Activated CD4-positive, alpha-beta T cell treated with anti-CD3 and anti-CD28 coated beads, Interleukin-2, amount 50 U/mL, for 4 hours (primary cell): ENCODE measurements at places on chromosomes 1 and 21.

DNA sequence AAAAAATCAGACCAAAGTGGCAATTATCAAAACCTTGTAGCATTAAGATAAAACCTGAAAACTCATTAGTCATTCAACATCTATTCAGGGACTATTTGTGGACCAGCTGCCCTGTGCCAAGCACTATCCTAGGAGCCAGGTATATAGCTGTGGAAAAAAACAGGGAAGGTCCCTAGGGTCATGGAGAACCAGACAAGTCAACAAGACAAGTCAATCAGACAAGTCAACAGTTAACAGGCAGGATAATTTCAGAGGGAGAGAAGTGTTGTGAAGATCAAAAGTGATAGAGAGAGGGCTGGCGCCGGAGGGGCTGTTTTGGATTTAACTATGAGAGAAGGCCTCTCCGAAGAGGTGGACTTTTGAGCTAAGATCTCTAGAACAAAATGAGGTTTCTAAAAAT, 3.3 kb upstream of the ATP1A4 start:
- DNase-seq: no peak

DNA sequence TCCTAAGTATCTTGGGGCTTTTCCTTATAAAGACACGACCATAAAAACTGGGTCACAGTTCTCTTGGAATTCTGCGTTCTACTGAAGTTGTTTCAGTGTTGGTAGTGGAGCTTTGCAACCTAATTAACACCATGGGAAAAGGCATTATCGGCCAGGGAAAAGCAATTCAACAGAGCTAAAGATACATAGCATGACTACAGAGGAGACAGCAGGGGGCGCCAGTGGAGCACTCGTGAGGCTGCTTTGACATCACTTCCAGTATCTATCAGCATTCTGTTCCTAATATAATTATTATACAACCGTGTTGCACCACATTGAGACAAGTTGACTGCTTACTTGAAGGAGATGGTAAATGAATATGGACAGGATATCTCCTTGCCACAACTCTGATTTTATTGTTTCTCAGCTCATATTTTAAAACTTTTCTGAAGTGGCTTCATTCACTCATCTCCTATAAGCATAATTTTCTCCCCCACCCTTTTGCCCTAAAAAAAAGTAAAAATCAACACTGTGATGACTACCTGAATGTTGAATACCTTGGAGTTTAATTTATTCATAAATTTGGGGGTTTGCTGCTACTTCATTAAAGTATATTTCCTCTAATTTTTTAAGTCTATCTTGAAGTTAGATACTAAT, 39.4 kb downstream of the ZP4 start:
- no peak for DNase-seq

GRCh38 chr1:241456743-241457142, 62.8 kb downstream of the FH start:
- DNase-seq: no peak

- no peak for DNase-seq
Measured at GRCh38 chr1:87358219-87358618, 29.5 kb downstream of the LMO4 start.

DNA sequence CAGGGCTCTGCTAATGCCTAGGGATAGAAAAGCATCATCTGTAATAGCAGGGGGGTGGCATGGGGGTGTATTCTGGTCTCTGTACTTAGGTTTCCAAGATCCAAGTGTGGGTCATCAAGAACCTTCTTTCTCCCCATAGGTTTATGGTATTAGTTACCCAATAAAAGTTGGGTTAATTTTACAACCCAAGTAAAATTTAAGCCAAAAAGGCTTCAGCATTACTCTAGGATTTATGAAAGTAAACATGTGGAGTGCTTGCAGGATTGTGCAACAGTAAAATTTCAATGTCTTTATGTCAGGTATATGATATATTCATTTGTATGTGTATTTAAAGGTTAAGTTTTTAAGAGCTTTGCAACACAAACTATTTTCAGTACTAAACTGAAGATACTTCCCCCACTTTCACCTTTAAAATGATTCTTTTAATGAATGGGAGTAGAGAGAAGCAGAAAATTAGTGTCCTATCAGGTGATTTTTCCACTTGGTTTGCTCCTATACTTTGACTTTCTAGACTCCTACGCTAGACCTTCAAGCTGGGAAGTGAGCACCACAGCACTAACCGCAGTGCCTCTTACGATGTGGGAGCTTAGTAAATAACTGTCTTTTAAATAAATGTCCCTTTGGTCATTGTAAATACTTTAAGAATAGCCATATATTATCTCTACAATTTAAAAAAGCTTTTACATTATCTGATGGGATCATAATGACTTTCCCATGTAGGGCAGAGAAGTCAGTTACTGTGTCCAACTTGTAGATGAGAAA, 67.8 kb upstream of the UBE2U start:
- no peak for DNase-seq

GRCh38 chr1:2181752-2182151, 12.8 kb downstream of the FAAP20 start:
- DNase-seq: no peak

GRCh38 chr1:153190373-153190772, 12.9 kb upstream of the LELP1 start:
- no peak for DNase-seq

GRCh38 chr21:39531840-39532239, 80.1 kb downstream of the SH3BGR start:
- DNase-seq: no peak

DNA sequence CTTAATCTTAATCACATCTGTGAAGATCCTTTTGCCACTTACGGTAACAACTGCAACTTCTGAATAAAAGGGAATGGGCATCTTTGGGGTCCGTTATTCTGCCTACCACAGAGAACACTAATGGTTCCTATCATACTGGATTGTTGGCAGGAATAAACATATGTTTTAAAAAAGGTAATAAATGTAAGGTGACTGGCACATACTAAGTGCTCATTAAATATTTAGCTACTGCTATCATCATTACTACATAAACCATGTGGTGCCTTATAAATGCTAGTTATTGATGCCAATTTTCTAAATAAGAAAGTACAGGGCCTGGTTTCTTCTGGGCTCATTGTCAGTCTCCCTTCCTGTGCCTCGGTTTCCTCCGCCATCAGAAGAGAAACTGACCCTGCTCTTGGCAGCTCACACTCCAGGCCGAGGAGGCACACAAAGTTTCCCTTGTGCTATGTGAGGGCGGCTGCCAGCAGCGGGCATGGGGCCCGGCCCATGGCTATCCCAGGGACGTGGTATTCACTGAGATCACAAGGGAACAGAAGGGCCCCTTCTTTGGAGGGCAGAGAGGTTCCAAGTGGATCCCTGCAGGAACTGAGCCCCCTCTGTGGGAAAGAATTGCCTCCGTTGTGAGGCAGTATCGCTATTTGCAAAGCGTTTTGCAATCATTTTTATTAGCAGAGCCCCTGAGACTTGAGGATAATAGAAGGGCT, 26.2 kb downstream of the NAV1 start:
- DNase-seq: no peak

DNA sequence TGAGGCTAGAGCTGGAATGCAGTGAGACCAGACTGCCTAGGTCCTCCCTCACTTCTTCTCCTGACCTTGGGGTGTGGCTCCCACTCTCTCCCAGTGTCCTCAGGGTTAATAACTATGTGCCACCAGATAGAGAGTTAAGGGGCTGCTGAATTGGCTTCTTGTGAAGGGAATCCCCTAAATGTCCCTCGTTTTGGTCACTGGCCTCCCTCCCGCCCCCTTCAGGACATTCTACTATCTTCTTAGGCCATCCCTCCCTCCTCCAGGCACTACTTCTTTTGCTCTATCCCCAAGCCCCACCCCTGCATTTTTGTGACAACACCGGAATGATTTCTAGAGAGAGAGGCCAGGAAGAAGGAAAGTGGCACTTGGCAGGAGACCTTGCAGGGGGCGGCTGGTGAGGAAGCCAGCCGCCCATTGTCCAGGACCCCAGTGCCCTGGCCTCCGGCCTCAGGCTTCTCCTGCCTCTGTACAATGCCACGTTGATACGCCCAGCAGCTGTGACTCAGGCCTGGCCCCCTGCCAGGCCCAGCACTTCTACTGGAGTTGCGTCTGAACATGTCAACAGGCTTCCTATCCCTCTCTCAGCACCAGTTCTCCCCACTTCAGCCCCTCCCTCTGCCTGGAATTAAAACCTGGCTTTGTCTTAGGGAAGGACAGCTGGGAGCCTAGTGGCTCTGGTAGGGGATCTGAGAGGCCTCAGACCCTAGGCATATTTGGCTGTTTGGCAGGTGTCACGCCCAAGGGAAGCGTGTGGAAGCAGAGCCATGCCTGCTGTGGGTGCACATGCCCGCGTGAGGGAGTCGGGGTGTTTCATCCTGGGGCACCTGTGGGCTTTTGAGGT, 9.1 kb downstream of the LMNA start:
- peak; percentile 58 for DNase-seq

DNA sequence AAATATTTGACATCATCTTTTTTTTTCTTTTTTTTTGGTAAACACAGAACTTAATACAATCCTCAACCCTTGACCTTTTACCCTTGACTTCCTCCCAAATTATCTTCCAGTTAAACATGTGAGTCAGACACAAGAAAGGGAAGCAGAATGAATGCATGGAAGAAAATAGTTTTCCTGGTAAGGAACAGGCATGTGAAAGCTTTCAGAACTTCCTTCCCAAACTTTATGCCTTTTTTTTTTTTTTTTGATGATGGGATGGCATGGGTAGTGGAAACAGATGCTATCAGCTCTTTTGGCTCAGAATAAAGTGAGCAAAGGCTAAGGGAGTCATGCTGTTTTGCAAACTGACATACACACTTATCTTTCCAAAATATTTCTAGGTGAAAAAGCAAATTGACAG, 1079.1 kb downstream of the TTLL7 start:
- DNase-seq: no peak

- DNase-seq: no peak
Measured at GRCh38 chr1:12798911-12799310, 7.7 kb downstream of the PRAMEF1 start.

GRCh38 chr1:25106976-25107642, 125.2 kb downstream of the SYF2 start:
- DNase-seq: no peak

- no peak for DNase-seq
Measured at GRCh38 chr1:236147068-236147467, 4.7 kb downstream of the GPR137B start.

- no peak for DNase-seq
Measured at GRCh38 chr1:5580926-5581325, 411.3 kb downstream of the NPHP4 start.

- no peak for DNase-seq
Measured at GRCh38 chr1:92538413-92539061, 51.8 kb upstream of the GFI1 start.

DNA sequence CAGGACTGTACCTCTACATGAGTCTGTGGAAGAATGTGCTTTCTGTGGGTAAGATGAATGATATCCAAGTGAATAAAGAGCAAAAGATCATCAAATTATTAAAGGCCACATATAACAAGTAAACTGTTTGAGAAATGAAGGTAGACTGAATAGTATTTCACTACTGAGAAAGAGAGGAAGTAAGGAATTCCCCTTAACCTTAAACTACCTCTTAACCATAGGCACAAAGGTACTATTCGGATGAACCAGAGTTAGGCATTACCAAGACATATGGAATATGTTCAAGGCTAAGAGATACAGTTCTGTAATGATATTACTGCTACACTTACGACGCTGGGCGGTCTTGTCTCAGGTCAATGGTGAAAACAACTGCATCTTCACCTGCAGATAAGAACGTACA, 25.5 kb downstream of the DCAF8 start:
- no peak for DNase-seq

DNA sequence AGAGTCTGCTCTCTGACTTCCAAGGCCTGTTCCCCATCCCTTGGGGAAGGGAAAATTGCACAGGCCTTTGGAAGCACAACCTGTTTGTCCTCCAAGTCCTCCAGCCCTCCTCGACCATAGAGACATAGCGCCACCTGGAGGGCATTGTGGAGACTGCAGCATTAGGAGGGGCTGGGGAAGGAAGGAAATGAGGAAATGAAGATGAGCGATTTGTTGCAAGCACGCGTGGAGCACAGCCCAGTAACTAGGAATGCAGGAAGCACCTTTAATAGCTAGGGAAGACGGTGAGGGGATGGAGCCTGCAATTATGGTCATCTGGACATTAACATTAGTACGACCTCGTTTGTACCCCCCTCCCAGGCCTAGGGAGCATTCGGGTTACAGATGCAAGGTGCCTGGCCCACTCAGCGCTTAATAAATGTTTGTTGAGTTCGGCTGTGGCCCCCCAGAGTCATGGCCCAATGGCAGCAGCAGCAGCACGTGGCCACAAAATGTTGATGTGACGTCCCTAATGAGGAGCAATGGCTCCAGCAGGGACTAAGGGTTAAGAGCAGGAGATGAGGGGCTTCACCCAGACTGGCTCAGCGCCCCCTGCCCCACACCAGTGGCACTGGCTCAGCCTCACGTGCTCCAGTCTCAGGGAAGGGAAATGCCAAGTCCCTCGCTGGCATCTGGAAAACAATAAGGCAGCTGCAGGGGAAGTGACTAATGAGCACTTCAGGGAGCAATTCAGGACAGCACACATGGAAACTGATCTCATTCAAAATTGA, 8.0 kb upstream of the CAMK2N1 start:
- DNase-seq: peak; percentile 76

- DNase-seq: no peak
Measured at GRCh38 chr1:150546294-150546937, 2.8 kb upstream of the ADAMTSL4 start.

GRCh38 chr1:116569776-116570357, 959 bp downstream of the CD58 start:
- DNase-seq: peak; percentile 37

- no peak for DNase-seq
Measured at GRCh38 chr1:185720633-185721272, 13.4 kb upstream of the HMCN1 start.

DNA sequence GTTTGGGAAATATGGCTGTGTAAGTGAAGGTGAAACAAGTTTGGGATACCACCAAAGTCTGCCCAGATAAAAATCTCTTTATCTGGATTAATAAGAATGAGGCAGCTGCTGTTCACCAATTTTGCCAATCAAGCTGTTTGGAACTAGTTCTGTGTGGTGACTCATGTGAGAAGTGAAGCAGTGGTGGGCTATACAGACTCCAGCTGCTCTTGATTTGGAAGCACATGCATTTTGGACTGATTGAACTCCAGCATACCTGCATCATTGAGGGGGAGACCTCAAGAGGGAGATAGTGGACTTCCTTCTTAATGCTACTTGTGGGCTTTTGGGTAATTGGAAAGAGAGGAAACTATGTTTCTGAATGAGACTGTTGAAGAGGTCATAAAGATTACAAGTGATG, 99.2 kb upstream of the B3GALT2 start:
- no peak for DNase-seq

GRCh38 chr1:244138399-244138798, 87.3 kb downstream of the ZBTB18 start:
- DNase-seq: no peak
